Karpas-422 (cell line): ENCODE measurements at places on chromosomes 7 and 10. TPM values are rescaled to one million over a fixed set of nuclear protein-coding genes. Genes with fewer than 3 reads are reported as not detected.
A peak's percentile ranks its signal among the peaks of the same experiment; 100 is the strongest.

Gene DPP6
- total RNA-seq, result not detected in 2 replicates

DNA sequence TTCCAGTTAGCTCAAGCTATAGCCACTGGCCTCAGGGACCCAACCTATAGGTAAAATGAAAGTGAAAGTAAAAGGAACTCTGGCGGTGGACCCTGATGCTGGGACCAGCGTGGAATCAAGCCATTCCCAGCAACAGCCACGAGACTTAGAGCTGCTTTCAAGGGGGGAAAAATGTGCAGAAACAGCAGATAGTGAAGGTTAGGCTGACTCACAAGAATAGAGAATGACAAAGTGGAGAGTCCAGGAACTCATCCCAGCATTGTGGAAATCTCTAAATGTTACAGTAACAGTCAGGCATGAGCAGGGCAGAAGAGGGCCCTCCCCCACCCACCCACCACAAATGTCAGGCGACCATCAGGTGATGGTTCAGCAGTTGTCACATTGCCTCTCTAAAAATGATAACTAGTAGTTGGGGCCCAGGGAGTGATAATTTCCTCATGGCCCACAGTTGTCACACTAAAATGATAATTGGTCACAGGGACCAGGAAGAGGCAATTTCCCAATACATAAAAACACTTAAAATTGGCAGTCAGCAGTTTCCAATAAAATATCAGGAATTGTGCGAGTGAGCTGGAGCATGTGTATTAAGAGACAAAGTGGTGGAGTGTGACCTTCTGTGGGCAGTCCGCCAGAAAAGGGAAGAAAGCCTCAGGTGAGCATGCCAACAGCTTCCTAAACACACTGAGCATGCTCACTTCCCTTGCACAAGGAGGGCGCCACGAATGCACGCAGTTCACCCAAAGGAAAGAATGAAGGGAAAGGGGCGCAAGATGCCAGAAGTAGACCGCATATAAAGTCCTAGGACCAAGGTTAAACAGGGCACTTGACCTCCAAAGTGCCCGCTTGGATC, 129.8 kb upstream of the PPP1R3A start:
- DNase-seq, result no peak

- no peak for DNase-seq
Measured at GRCh38 chr10:8054494-8055407, at the start of gene GATA3. Gene GATA3 (plus strand): TSS chr10:8054688. CDS start chr10:8055656, 968 bp downstream.

GRCh38 chr7:25840209-25840792, 311.7 kb upstream of the NFE2L3 start:
- no peak for DNase-seq

Gene STK32C
- 8.4 and 20.7 TPM in 2 replicates for total RNA-seq

GRCh38 chr7:41104631-41105030, 598.3 kb downstream of the INHBA start:
- no peak for DNase-seq

GRCh38 chr10:30378201-30378995, 29.3 kb upstream of the MTPAP start:
- DNase-seq, result peak; percentile 57

GRCh38 chr10:29191674-29192073, 97.2 kb upstream of the LYZL1 start:
- DNase-seq, result no peak

GRCh38 chr10:17923728-17924127, 28.0 kb upstream of the SLC39A12 start:
- no peak for DNase-seq

Gene STMP1
- 12.5 and 30.4 TPM in 2 replicates for total RNA-seq

- DNase-seq, result peak; percentile 81
Measured at GRCh38 chr7:120554960-120555571, 282.1 kb downstream of the KCND2 start.

Gene ADAM12
- total RNA-seq, result not detected in 2 replicates

- no peak for DNase-seq
Measured at GRCh38 chr10:90775351-90776028, 82.3 kb downstream of the HTR7 start.

DNA sequence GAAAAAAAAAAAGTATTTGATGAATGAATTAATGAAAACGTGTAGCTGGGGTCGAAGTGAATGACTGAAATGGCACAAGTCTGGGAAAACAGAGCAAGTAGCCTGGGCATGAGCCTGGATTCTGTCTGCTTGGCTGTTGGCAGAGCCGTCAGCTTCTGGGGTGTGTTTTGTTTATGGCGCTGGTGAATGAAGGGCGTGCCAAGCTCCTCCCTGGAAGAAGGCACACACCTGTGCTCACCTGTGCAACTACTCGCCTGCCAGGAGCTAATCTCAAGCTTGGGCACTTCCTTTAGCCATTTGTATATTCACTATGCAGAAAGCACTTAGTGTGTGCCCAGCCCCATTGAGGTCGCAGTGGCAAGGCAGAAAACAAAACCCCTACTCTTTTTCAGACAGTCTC, 74.1 kb downstream of the GTF2IRD1 start:
- no peak for DNase-seq

Gene NKX2-3
- total RNA-seq, result not detected in 2 replicates

Gene RSPH10B2
- total RNA-seq, result 5.2 TPM in 1 of 2 replicates, not detected in the other

- peak; percentile 47 for DNase-seq
Measured at GRCh38 chr7:87874066-87874465, 2.1 kb downstream of the SLC25A40 start.

Gene AQP1
- total RNA-seq, result 0.22 and 0.82 TPM in 2 replicates

Gene ELN
- total RNA-seq, result not detected in 2 replicates

DNA sequence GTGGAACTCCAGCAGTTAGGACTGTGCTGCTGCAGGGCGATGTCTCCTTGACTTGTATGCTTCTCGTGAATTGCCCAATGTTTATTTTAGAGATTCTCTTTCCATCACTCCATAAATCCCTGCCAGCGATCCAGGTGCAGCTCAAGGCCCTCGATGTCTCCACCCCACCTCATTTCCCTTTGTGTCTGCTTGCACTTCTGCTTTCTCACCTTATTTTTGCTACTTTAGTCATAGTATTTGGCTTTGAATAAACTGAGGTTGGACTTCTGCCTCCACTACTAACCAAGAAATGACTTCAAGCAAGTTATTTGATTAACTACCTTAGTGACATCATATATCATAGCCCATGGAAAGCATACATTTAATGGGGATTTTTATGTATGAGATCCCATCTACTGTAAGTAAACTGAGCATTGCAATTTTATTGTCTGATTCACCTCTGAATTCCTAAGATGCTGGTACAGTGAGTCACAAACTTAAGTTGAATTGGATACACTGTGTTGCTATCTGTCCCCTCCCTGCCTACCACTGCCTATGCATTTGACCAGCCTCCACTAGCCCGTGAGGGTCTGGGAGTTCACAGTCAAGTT, 255.8 kb downstream of the ABCA13 start:
- peak; percentile 71 for DNase-seq

DNA sequence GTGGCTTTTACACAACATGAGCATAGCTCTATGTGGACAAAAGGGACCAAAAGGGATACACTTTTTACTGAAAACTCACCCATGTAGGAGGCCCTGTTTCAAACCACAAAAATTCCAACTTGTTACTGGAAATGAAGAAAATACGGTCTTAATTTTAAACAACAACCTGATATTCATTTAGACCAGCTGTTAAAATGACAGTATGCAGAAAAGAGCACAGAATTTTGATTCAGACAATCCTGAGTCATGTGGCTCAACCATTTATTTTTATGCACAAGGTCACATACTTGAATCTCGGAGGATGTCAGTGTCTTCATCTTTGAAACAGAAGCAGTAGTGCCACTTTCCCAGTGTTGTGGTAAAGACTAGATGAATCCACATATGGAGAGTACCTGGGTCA, 426.5 kb upstream of the NFE2L3 start:
- DNase-seq, result peak; percentile 26

- no peak for DNase-seq
Measured at GRCh38 chr7:1181640-1182039, 21.6 kb upstream of the ZFAND2A start.

- no peak for DNase-seq
Measured at GRCh38 chr7:157053118-157053517, 42.7 kb upstream of the MNX1 start.

DNA sequence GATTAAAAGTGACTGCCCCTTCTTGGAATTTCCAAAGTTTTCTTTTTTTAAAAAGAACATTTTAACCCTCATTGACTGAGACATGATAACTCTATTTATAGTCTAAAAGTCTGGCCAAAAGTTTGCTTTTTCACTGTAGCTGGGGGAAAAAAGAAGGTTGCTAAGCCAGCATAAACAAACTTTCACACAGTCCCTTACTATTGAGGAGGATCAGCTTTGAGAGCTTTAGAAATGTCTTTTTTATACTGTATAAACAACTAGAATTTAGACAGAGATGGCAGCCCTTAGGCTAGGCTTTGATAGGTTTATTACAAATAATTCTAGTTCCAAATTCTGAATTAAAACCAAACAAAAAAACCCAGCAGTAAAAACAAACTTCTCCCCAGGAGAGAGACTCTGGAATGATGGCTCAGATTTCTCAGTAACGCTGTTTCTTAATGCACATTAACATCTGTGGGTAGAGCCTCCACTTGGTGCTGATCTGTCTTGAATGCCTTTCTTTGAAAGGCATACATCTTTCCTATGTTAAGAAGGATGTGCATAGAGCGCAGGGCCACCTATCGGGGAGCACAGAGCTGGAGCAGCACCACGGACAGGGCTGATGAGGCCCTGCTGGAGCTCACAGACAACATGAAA, 100.9 kb upstream of the PDLIM1 start:
- DNase-seq, result peak; percentile 41

Gene PDGFA
- 0.54 and 0.56 TPM in 2 replicates for total RNA-seq

DNA sequence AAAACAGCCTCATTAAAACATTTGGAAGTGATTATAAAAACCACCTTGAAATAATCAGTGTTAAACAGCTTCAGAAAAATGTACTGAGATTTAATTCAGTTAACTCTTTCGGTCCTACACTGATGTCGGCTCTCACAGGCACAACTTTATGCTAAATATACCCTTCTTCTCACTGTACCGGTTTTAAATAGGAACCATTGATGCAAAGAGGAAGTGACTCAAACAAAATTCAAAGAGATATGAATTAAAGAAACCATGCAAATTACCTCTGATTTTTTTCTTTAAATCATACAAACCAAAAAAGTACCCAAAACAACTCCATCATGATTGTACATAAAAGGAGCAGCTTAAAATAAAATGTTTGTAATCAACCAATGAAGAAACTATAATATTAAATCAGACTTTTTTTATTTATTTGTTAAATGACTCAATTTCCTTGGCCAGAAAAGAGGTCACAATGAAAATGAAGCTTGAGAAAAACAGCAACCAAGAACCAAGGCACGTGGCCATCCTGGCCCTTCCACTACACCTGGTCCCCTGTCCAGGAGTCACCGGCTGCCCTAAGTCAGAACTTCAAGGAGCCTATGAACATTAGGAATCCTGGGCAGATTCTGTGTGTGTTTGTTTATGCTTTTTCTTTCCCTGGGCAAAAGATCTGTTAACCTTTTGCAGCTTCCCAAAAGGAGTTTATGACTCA, 73.0 kb upstream of the CABCOCO1 start:
- no peak for DNase-seq

Gene MMP21
- not detected in 2 replicates for total RNA-seq

DNA sequence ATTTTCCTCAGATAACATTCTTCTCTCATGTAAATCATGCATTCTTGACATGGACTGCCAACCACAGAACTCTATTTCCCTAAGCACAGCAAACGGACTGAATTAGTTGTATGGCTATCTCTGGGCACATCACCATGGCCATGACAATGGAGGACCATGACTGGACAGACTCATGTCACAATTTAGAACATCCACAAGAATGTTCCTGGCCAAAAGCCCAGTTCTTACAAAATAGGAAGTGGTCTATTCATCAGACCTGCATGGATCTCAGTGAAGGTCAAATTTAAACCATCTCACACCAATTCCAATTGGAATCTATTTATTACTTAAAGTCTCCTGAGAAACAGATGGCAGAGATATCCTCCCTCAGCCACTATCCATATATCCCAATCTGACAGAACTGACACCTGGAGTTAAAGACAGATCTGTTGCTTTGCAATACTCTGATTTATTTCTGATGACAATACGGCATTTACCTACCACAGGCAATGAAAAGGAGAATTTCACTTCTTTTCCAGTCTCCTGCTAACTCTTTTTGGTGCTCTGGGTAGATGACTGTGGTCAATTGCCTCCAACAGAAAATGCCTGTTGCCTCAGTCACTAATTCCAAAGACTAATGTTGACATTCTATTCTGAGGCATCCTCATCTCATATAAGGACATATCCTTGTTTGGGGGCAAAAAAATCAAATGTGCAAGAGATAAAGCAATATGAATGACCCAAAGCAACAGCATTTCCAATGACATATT, 254.8 kb downstream of the HTR7 start:
- no peak for DNase-seq

- DNase-seq, result no peak
Measured at GRCh38 chr10:105062951-105063350, 421.9 kb downstream of the SORCS3 start.

Gene ETV1
- not detected in 2 replicates for total RNA-seq

DNA sequence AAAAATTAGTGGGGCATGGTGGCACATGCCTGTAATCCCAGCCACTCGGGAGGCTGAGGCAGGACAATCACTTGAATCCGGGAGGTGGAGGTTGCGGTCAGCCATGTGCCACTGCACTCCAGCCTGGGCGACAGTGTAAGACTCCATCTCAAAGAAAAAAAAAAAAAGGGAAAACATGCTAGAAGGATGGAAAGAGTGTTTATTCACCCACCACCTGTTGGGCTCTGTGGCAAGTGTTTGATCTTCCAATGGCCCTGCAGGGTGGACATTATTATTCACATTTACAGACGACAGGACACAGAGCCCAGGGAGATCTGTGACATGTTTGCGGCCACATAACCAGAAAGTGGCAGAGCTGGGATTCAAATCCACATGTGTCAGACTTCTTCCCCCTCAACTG, 33.2 kb upstream of the SMARCD3 start:
- no peak for DNase-seq

- peak; percentile 57 for DNase-seq
Measured at GRCh38 chr7:128937647-128938543, at the start of gene IRF5. Gene IRF5 (plus strand): TSS chr7:128937927. CDS start chr7:128942082, 4,155 bp downstream.

Gene BMS1
- 9.7 and 12.1 TPM in 2 replicates for total RNA-seq

Gene TUBAL3
- total RNA-seq, result 0.11 TPM in 1 of 2 replicates, not detected in the other

GRCh38 chr7:137366995-137367394, 23.5 kb upstream of the PTN start:
- DNase-seq, result no peak

DNA sequence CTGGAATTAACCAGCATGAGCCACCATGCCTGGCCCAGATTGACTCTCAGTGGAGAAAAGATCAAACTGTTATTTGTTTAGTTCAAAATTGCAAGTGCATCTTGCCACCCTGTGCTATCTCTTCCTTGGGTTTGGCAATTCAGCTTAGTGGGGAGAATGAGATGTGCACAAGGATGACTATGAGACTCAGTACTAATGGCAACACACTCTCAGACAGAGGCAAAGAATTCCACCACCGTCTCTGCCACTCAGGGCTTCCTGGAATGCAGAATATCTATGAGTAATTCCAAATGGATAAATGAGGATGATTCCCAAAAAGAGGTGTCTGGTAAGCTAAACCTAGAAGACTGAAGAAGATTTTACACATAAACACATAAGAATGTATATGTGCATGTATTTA, 525.8 kb downstream of the NRG3 start:
- DNase-seq, result no peak

DNA sequence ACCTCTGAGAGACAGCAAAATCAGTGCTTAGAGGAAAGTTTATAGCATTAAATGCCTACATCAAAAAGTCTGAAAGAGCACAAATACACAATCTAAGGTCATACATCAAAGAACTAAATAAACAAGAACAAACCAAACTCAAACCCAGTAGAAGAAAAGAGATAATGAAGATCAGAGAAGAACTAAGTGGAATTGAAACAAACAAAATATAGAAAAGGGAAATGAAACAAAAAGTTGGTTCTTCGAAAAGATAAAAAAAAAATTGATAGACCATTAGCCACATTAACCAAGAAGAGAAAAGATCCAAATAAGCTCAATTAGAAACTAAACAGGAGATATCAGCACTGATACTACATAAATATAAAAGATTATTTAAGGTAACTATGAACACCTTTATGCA, 280.0 kb upstream of the NRG3 start:
- no peak for DNase-seq

Gene PTN
- 0.47 TPM in 1 of 2 replicates, not detected in the other for total RNA-seq

Gene TSPAN33
- 11.1 and 21.8 TPM in 2 replicates for total RNA-seq
